CD8-positive, alpha-beta T cell (primary cell): ENCODE measurements at places on chromosomes 7 and 10. TPM values are rescaled to one million over a fixed set of nuclear protein-coding genes. Genes with fewer than 3 reads are reported as not detected.

SLC13A1 gene
- total RNA-seq = not detected

SAMD9 gene
- total RNA-seq = 23.5 TPM

SH2D4B gene
- total RNA-seq = 0.36 TPM

ADRA2A gene
- total RNA-seq = not detected

EVX1 gene
- total RNA-seq = not detected

JAKMIP3 gene
- total RNA-seq = 0.31 TPM

EPO gene
- not detected for total RNA-seq

SPOCK2 gene
- 922 TPM for total RNA-seq

GRCh38 chr10:71266147-71266917 lies 52.7 kb upstream of the SLC29A3 start:
- DNase-seq = no peak

DNA sequence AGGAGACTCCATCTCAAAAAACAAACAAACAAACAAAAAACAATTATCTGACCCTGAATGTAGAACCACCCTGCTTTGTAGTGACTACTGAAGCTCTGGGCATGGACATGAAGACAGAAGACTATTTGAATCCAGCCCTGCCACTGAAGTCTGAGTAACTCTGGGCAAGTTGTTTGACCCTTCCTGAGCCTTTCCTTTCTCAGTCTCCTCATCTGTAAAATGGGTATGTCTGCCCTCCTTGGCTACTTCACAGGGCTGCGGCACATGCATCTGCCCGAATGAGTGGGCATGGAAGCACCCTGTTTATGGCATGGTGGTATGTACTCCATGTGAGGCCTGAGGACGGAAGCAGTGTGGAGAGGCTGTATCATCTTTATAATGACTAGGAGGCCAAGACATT lies 22.2 kb upstream of the MALSU1 start:
- DNase-seq = no peak

GRCh38 chr10:103621783-103622125 lies 128.2 kb downstream of the NEURL1 start:
- DNase-seq = no peak

GRCh38 chr7:96061009-96061408 lies 260.9 kb downstream of the SLC25A13 start:
- DNase-seq = no peak

- DNase-seq = no peak
These were observed 93.9 kb downstream of the CCDC3 start for GRCh38 chr10:12907656-12908055.

DNA sequence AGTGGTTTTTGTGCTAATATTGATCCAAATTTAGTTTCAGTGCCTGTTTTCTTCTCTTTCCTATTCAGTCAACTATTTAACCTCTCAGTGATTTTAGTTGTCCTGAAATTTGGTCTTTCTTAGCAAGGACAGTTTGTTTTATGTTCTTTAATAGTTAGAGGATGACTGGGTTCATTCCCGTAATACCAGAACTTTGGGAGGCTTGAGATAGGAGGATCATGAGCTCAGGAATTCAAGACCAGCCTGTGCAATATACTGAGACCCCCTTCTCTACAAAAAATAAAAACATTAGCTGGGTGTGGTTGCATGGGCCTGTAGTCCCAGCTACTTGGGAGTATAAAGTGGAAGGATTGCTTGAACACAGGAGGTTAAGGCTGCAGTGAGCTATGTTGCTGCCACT lies 148.3 kb downstream of the EXOC4 start:
- DNase-seq = no peak

DNA sequence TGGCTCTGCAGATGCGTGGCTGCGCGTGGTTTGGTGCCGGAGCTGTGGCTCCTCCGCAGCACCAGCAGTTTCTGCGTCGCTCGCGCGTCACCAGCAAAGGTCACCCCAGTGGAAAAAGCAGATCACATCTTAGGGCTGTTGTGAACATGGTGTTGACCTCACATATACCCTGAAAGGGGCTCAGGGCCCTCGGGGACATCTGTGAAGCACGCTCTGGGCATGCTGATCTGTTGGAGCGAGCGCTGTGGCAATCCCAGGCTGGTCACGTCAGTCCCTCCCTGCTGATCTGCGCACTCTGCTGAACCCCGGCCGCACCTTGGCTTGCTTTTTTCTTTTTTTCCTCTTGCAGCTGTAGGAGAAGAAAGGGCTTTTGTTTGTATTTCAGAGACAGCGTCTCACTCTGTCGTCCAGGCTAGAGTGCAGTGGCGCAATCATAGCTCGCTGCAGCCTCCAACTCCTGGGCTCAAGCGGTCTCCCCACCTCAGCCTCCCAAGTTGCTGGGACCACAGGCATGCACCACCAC lies 33.3 kb upstream of the AP5Z1 start:
- no peak for DNase-seq

GRCh38 chr10:25843551-25844170 lies 90.4 kb upstream of the MYO3A start:
- no peak for DNase-seq

- no peak for DNase-seq
These were observed 2.9 kb downstream of the ECHS1 start for GRCh38 chr10:133370030-133370786.

DNA sequence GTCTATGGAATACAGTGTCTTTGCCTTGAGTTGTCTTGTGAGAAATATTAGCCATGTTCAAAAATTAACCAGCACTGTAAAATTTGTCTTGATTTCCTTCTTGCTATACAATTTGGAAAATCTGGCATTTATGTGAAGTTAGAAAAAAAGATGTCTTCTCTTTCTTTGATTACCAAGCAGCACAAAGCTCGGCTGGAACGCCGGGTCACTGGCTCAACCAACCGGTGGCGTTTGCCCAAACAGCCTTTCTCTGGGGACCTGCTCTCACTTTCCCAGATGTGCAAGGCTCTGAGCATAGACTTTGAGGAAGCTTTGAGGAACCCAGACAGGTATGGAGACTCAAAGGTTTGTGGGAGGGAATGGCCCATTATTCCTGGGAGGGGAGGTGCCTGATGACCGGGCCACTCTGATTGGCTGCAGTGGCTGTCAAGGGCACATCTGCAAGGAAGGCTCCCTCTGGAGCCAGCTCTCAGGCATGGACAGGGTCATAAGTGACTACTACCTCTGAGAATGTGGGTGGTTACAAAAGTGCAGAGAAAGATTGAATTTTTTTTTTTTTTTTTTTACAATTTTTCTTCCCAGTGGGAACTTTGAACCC lies 5.6 kb downstream of the BTBD16 start:
- no peak for DNase-seq

DNA sequence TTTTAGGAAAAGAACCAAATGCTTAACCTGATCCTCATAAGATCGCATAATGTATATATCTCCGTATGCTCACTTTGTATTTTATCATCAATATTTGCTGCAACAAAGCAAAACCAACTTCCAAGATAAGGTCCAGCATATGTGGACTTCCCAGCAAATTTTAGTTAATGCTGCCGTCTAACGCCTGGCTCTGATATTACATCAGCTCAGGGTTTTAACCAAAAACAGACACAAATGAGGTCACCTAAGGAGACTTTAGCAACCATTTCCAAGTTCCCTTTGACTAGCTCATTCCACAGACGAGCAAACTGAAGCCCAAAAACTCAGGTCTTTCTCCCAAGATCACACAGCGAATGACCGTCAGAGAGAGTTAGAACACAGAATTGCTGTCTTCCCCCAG lies 59.4 kb upstream of the UCN3 start:
- DNase-seq = no peak

- no peak for DNase-seq
These were observed 8.0 kb upstream of the SP8 start for GRCh38 chr7:20794676-20795075.

GRCh38 chr7:50287129-50287528 lies 17.4 kb upstream of the IKZF1 start:
- no peak for DNase-seq

GRCh38 chr10:3825244-3825643 lies 40.2 kb upstream of the KLF6 start:
- no peak for DNase-seq

- DNase-seq = no peak
These were observed 826.4 kb downstream of the LRMDA start for GRCh38 chr10:76257816-76258215.

DNA sequence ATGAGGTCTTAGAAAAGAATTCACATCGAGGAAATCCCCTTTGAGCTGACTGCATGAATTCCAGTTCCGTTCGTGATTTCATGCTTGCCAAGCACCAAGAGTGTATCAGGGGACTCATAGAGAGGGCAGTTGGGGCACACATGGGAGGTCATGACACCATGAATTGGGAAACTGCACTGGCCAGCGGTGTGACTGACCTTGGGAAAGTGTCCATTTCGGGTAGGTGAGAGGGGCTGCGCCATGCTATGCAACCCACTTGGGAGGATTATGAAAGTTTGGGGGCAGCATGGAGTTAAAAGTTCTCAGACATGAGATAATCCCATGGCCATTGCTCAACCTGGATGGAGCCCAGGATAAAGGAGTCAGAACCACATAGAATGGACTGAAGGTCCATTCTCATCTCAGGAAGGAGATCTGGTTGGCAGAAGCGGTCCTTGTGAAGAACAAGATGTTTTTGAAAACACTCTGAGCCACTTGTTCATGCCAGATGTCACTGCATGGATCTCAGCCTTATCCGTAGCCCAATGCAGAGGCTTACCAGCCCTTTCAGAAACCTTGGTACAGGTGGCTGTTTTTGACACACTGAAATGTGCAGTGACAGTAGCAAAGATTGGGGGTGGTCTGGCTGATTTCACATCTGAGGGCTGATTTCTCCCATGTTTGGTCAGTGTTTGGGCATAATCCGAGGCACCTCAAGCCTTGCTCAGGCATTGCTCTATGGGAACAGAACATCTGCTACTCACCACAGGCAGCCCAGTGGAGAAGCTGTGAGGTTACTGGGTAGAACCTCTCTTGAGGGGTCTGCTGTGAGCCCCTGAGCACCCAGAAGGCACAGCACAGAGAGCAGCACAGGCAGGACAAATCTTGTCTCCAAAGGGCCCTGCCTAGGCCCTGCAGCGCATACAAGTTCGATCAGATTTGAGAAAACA lies 252.3 kb downstream of the CXCL12 start:
- DNase-seq = no peak

GRCh38 chr7:51335057-51335456 lies 18.4 kb upstream of the COBL start:
- DNase-seq = no peak

DNA sequence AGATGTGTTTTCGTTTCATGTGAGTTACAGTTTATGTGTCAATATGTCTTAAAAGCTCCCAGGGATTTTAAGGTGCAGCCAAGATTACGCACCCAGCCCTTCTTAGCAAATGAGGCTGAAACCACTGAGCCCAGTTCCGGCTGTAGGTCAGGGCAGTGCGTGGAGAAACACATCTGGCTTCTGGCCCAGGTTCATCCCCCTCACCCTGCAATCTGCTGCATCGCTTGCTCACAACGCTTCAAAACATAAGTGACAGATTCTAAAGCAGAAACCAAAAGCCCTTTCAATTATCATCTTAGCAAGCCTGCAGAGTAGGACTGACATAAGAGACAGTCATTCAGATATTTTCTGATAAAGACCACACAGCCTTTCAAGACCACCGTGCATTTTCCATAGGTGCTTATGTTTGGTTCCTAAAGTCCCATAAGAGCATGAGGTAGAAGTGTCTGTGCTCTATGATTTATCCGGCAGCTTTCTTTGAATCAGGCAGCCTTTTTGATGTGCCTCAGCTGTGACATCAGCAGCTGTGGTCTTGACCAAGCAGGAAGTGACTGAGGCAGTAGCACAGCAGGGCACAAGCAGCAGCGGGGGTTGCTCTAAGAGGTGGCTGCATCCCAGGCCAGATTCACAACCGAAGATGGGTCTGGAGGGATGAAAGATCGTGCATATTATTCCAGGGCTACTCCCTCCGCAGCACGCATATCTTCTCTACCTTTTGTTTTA lies 72.1 kb upstream of the LYZL2 start:
- DNase-seq = peak; percentile 92

GRCh38 chr7:10767771-10768170 lies 205.9 kb upstream of the PHF14 start:
- DNase-seq = no peak

- DNase-seq = no peak
These were observed 114.0 kb downstream of the WDR37 start for GRCh38 chr10:1169981-1170866.

- no peak for DNase-seq
These were observed 1.4 kb upstream of the DRGX start for GRCh38 chr10:49397036-49397999.

DNA sequence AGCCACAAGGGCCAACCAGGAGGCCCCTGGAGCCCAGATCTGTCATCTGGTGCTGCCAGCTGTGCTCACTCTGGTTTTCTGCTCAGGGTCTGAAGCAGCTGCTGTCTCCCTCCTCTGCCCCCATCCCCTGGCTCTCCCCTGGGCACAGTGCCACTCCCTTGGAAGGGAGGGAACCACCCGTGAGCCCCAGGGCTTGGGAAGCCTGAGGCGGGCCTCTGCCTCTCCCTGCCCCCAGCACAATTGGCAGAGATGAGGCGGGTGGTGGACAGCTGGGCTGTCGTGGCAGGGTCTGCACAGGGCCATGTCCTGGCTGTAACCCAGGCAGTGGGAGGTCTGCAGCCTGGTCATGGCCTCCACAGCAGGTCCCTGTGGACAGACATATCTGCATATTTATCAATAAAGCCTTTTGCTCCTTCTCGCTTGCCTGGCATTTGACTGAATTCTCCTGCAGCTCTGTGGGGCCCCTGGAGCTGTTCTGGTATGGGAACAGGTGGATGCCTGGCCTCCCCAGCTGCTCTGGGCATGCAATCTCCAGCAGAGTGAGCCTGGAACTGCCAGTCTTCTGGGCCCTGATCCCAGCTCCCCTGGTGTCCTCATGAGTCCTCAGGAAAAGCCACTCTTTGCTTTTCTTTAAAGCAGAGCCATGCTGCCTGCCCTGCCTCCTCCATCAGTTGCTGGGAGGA lies 1.6 kb upstream of the ANKRD2 start:
- DNase-seq = no peak

GRCh38 chr10:103818765-103819374 lies 36.5 kb downstream of the SH3PXD2A start:
- DNase-seq = no peak

DNA sequence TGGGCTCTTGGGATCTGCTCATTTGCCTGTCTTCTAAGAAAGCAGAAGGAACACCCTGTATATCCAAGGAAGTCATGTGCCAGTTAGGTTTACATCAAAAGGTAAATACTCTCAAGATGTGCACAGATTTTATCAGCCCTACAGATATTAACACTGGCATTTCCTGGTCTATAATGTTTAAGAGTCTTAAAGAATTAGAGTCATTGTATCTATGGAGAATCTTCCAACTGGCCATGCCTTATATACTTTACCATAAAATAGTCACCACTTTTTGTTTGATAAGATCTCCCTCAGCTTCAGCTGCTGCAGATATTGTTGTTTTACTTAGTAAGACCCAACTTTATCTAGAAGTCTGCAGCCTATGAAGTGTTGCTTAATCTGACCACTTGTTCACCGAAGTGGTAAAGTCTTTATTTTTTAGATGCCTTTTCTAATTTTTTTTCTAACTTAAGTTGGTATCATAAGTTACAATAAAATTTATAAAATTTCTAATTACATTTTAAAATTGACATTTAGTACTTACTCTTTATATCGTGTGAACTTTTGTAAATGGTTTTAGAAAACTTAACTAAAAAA lies 58.5 kb downstream of the CPED1 start:
- no peak for DNase-seq
